Progenitor cell of endocrine pancreas (in vitro differentiated cells): ENCODE measurements at places on chromosomes 5 and 9. TPM values are rescaled to one million over a fixed set of nuclear protein-coding genes. Genes with fewer than 3 reads are reported as not detected.

GRCh38 chr9:129886226-129887174 is 51.2 kb downstream of the USP20 start:
- no peak overlapping the region for H3K4me3 ChIP-seq
- no peak overlapping the region for H3K27ac ChIP-seq
- H3K27me3 ChIP-seq = no peaks in the 10 kb centered on the region
- H3K36me3 ChIP-seq = peaks cover 14% of the 10 kb centered on the region

GDA gene
- 5.5 and 5.8 TPM in 2 replicates for total RNA-seq

EXOSC3 gene
- total RNA-seq = 55.7 and 61.8 TPM in 2 replicates

- peaks cover 8% of the 10 kb centered on the region for H3K27me3 ChIP-seq
- H3K4me3 ChIP-seq = no peak overlapping the region
- H3K36me3 ChIP-seq = no peaks in the 10 kb centered on the region
- no peak for DNase-seq
- H3K4me1 ChIP-seq = peaks cover 24% of the 10 kb centered on the region
Observed at GRCh38 chr5:149936700-149937091, 7.9 kb downstream of the PDE6A start.

GRCh38 chr5:31385774-31386537 is 145.9 kb downstream of the DROSHA start:
- H3K27ac ChIP-seq = no peak overlapping the region
- H3K4me1 ChIP-seq = peaks cover 6% of the 10 kb centered on the region
- no peak for DNase-seq
- H3K4me3 ChIP-seq = no peak overlapping the region
- peaks cover 12% of the 10 kb centered on the region for H3K27me3 ChIP-seq

DNA sequence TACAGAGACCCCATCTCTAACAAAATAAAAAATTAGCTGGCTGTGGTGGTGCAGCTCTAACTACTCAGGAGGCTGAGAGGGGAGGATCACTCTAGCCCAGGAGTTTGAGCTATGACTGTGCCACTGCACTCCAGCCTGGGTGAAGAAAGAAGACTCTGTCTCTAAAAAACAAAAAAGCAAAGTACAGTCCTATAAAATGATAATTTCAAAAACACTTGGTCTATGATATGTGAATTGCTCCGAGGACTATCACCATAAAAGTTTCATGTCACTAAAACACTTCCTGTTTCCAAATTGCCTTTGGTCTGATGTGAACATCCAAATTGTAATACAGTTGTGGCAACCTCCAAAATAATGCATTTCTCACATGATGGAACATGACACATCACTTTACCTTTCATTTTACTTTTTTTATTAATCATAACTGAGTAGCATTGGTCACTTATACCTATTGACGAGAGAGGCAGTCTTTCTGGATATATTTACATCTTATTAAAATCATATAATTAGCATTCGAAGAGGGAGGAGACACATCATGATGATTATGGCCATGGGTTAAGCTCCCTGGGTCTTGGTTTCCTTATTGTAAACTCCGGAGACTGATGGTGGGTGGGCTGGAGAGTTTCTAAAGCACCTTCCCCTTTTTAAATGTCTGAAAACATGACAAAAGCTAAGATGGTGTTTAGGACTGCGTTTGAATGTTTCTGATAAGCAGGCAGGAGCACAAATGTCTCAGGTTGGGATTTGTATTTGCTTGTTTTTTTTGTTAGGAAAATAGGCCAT is 25.8 kb upstream of the CD180 start:
- no peak for DNase-seq
- H3K4me3 ChIP-seq = no peak overlapping the region
- H3K27me3 ChIP-seq = peaks cover 9% of the 10 kb centered on the region
- H3K36me3 ChIP-seq = no peaks in the 10 kb centered on the region
- H3K27ac ChIP-seq = no peak overlapping the region

DNA sequence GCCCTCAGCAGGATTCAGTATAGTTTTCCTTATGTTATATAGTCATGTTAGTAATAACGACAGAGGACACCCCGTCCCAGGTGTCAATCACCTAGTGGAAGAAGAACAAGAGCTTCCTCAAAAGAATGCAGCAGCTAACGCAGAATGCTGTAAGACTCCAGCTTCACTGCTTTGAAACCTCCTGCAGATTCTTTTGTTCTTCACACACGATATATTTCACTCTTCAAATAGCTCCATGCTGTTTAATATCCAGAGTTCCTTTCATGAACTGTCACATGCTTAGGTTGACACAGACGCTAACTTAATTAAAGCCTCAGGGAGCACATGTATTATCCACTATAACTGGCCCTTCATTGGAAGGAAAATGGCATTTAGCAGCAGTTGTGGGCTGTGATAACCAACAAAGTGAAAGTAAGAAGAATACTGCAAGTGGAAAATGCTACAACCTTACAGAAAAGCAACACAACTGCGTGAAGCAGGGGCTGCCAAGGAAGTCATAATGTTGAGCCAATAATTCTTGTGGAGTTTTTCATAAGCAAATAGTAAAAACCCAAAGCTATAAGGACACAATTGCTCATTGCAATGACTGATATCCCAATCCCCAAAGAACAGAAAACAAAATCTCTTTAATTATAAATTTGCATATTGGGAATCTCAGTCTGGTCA is 387.5 kb downstream of the PLK2 start:
- no peaks in the 10 kb centered on the region for H3K36me3 ChIP-seq
- H3K4me3 ChIP-seq = no peak overlapping the region
- H3K27ac ChIP-seq = no peak overlapping the region
- H3K4me1 ChIP-seq = peaks cover 13% of the 10 kb centered on the region
- no peak for DNase-seq
- no peaks in the 10 kb centered on the region for H3K27me3 ChIP-seq
